ENCODE measurements at places on chromosomes 7 and 10.

DNA sequence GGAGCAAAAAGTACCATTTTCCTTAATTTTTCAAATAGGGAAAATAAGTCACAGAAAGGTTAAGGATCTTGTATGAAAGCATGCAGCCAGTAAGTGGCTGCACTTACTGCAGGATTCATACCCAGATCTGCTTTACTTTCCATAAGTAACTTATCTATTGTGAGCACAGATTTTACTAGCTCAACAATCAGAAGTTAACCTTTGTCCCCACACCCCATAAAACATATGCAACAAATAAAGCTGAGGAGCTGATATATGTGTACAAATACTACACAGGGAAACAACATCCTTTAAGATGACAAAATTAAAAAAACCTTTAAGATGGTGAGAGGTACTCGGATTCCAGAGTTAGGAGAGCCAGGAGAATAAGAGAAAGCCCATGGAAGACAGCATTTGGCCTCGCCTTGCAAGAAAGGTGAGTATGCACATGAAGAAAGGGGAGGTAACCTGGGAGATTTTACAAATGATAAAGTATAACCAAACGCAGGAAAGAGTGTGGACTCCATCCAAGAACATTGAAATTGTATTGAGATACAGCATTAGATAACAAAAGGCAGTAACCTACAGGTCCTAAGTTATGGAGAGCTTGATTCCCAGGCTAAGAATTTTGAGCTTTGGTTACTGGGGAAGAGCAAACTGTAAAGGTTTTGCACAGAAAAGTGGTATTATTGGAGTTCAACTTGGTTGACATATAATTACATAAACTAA is 87.1 kb downstream of the ITGB8 start:
- DNase-seq, result no peak

- DNase-seq, result no peak
These were observed 171.1 kb downstream of the FAM107B start for GRCh38 chr10:14603534-14604102.

DNA sequence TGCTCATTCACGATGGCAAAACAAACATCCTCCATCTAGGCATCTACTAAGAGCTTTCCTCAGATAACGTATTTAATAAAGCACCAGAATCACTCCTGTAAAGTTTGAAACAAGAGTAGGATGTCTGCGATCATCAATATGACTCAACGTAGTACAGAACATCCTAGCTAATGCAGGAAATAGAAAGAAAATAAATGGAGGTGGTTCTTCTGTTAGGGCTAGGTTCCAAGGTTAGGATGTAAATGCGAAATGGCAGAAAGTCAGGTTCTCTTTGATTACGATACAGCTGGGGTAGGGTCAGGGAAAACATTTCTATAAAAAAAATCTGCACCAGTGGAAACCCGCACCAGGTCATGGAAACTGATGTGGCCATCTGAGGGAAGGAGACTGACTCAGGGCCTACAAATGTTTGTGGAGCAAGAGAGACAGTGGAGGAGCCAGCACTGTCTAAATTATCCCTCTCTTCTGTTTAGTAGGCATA is 29.1 kb downstream of the CCDC6 start:
- DNase-seq, result no peak

GRCh38 chr10:91146146-91146545 is 74.3 kb upstream of the PCGF5 start:
- DNase-seq, result no peak

GRCh38 chr7:27117887-27118491 is 12.6 kb downstream of the HOXA4 start:
- no peak for DNase-seq

DNA sequence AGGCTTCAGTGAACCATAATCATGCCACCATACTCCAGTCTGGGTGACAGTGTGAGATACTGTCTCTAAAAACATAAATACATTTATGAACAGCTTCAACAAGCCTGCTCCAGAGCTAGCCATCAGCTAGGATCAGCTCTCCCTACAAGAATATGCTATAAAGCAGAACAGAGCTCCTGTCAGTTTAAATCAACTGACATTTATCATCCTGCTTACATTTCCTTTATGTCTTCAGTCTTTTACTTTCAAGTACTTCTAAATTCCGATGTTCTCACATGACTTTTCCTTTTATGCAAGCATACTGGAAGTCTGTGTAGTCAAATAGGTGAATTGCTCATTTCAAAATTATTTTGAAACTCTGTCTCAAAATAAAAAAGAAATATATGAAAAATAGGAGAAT is 64.6 kb downstream of the COA1 start:
- DNase-seq, result no peak

DNA sequence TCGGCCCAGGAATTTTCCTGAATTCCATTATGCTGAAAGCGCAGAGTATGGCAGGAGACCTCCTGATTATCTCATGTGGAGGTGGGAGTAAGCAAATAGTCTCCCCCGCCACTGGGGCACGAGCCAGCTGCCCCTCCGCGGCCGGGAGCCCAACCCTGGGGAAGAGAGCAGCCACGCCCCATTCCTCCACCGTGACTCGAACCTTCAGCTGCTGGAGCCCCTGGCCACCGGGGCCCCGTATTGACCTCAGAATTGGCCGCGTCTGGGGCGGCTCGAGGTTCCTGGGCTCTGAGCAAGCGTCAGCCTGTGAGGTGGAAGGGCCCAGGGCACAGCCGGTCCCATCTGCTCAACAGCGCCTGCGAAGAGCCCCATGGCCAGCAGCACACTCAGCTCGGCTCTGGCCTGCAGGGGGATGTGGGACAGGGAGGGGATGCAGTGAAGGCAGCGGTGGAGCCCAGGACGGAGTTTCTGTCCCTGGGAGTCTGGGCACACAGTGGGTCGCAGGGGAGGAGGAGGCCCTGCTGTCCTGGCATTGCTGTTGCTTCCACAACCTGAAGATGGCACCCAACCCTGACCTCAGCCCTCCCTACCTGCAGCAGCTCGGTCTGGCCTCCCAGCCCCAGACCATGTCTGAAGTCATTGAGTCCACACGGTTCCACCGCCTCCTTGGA is 97.8 kb downstream of the CHST15 start:
- peak; percentile 73 for DNase-seq

- no peak for DNase-seq
These were observed 144.0 kb upstream of the CHST15 start for GRCh38 chr10:124237282-124237961.

GRCh38 chr10:78934994-78935602 is 133.7 kb upstream of the ZMIZ1 start:
- DNase-seq, result no peak

DNA sequence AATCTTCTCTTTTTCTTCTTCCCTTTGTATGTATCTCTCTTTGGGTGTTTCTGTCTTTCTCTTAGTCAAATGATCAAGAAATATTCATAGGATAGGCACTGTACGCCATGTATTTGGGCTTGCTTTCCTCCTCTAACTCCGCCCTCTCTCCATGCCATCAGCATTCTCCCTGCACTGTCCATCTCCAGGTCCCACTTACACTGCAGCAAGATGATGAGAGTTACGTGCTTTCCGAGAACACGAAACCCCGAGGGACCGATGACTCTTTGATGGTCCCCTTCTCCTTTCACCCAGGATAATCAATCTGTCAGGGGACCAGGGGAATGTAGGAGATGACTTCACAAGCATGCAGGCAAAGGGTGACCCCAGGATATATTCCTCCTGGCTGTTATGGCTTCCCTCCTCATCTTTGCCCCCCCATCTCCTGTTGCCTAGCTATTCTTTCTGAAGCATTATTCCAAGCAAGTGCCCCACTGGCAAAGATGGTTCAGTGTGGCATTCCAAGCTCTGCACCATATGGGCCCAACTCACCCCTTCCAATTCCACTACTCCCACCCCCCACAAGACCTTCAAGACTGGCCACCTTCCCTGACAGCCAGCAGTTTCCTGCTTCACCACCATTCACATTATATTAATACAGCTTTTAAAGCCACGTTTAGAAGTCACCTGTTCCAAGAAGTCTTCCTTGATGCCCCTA is 40.0 kb downstream of the HIF1AN start:
- no peak for DNase-seq

GRCh38 chr10:90998733-90999511 is 78.0 kb upstream of the ANKRD1 start:
- DNase-seq, result no peak

DNA sequence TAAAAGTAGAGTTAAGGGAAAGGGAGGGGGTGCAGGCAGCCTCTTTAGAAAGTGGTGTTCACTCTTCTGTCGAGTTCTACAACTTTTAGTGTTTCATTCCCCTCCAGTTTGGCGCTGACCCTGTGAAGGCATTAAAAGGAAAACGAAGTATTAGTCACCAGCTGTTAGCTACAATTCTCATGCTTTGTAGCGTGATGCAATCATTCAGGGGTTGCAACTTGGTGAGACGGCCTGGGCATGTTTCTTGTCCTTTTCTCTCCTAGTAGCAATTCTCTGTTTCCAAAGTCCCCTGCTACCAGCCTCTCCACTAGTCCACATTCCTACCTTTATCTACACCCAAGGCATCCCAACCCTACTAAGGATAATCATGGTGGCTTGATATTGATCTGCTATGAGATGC is 33.7 kb upstream of the DGKI start:
- DNase-seq, result peak; percentile 7

DNA sequence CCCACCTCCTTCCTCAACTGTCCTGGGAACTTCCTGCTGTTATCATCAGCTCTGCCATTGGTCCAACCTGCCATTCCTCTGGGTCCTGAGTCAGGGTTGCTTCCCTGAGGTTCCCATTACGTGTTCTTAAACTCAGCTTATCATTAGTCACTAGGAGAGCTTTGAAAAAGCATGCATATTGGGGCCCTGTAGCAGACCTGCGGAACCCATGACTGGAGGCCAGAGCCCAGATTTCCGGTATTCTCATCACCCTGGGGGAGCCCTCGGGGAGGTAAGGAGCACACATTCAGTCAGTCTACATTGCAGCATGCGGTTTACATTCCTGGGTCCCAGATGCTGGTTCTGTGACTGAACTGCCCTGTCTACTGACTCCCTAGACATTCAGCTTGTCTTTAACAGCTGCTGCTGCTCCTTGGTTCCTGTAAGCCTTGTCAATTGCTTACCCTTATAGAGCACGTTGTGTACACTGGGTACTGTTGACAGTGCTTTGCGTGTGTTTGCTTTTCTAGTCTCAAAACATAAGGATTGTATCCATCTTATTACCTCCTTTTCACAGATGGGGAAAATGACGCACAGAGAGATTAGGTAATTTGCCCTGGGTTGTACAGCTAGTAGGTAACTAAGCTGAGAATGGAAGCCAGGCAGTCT is 12.8 kb downstream of the CDHR3 start:
- no peak for DNase-seq
